ENCODE measurements at places on chromosomes 6 and 20. TPM values are rescaled to one million over a fixed set of nuclear protein-coding genes. Genes with fewer than 3 reads are reported as not detected.

DNA sequence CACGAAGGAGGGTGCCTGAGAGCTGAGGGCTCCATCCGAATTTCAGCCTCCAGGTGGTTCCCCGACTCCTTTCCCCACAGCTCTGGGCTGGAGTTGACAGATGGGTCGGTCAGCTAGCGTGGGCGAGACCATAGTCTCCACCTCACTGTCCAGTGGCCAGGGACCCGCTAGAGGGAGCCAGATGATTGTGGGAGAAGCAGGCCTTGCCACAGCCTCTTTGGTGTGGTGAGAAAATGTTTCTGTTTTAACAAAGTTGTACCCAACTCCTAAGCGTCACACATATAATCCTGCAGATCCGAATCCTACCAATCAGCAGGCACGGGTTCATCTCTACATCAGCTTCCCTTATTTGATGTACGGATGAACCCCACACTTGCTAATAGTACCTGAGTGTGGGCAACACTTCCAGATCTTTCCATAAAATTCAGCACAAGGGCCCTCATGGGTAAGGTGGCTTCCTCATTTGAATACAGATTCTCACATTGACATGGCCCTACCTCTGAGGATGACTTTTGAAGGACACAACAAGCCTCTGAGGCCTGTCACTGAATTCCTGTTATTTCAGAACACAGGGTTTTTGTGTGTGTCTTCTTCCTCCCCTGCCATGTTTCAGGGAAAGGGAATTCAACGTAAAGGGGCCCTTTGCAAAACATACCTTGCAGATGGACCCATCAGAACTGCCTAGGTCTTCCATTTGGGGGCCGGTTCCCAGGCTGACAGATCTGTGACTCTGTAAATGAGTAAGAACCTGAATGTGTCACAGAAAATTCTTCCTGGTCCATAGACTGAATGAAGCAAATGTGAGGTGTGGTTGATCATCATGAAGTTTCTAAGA, 103.2 kb upstream of the DUSP22 start:
- peak; percentile 85 for DNase-seq
- H3K36me3 ChIP-seq, result no peaks in the 10 kb centered on the region
- no peaks in the 10 kb centered on the region for H3K27me3 ChIP-seq
- no peak overlapping the region for H3K27ac ChIP-seq

DNA sequence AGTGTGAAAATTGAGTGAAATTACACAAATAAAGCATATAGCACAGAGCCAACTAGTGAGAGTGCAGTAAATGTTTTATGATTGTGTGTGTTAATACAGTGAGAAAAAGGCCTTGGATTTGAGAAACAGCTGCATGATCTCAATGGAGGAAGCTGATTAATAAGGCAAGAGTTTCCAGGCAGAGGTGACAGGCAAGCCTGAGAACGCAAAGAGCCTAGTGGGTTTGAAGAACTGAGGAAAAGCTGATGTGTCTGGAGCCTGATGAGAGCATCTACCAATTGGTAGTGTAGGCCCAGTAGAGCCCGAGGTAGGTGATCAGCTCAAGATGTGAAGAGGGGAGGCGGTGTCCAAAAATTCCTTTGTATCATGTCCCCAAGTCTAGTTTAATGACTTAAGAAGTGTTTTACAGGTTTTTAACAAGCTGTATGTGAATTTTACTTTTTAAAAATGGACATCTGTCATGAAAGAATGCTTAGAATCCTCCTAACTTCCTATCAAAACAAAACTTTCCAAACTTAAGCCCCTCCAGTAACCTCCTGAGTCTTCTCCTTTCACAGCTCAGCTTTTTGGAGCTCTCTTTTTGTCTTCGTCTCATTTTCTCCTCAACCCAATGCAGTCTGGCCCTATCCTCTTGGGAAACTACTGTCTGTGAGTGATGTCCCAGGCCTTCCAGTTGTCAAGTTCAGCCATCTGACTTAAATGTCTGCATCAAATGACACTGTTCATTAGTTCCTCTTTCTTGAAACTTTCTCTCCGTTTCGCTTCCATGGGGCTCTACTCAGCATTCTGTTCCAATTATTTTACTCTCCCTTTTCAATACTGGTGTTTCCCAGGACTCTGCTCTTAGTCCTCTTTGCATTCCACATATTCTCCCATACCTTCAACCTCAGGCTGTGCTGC, 1.2 kb downstream of the CDC40 start:
- H3K36me3 ChIP-seq, result no peaks in the 10 kb centered on the region
- DNase-seq, result no peak
- H3K4me1 ChIP-seq, result peaks cover 9% of the 10 kb centered on the region
- no peaks in the 10 kb centered on the region for H3K27me3 ChIP-seq

DNA sequence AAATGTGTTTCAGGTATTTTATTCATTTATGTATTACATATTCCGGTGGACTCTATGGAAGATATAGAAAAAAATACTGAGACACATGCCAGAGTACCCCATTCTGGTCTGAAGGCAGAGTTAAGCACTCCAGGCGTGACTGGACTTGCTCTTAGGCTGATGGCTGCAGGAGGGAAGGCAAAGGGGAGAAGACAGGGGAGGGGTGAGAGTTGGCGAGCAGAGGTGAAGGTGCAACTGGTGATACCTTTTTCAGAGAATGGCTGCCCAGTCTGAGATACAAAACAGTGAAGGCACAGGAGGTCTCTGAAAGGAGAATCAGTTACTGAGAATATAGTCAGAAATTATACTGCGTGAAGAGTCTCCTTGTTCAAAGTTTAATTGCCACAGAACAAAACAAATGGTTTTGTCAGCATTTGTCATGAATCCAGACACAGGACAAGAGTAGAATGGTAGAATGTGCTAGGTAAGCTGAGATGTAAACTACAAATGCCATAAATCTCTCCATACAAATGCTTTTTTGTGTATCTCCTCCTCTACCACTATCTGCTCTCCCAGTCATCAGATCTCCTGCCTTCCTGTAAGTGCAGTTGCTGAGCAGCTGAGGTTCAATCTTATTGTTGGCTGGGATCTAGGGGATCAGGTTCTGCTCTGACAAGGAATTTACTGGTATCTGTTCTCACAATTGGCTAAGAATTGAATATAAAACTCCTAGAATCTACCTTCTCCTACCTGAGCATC, 104.2 kb upstream of the DST start:
- no peaks in the 10 kb centered on the region for H3K4me1 ChIP-seq
- H3K27ac ChIP-seq, result no peak overlapping the region
- H3K4me3 ChIP-seq, result no peak overlapping the region
- DNase-seq, result no peak
- no peaks in the 10 kb centered on the region for H3K27me3 ChIP-seq

DNA sequence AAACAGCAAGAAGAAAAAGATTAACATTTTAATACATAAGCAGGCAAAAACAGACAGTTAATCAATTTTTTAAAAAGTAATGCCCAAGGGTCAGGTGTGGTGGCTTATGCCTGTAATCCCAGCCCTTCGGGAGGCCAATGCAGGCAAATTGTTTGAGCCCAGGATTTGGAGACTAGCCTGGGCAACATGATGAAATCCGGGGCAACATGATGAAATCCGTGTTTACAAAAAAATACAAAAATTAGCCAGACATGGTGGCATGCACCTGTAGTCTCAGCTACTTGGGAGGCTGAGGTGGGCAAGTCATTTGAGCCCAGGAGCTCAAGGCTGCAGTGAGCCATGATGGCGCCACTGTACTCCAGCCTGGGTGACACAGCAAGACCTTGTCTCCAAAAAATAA, 94.1 kb upstream of the DST start:
- no peaks in the 10 kb centered on the region for H3K36me3 ChIP-seq
- no peak for DNase-seq
- peaks cover 3% of the 10 kb centered on the region for H3K4me1 ChIP-seq

DNA sequence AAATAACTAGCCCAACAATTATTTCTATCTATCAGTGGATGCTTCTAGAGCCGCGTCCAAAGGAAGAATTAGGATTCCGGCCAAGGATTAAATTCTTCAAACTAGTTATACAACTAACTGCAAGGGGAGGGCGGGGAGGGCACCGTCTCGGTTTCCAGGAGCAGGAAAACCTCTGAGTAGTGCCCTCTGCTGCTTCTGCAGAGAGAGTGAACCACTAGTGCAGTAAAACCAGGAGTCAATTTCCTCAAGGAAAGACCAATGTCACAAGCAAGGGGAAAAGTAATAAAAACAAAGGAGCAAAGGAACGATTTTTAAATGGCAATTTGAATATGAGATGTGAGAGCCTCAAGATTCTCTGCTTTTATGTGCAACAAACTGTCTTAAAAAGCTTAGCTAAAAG, 16.5 kb upstream of the UBE2J1 start:
- H3K27me3 ChIP-seq, result no peaks in the 10 kb centered on the region
- peak; percentile 76 for DNase-seq
- no peak overlapping the region for H3K4me3 ChIP-seq
- H3K27ac ChIP-seq, result no peak overlapping the region
- H3K4me1 ChIP-seq, result peaks cover 1% of the 10 kb centered on the region

DNA sequence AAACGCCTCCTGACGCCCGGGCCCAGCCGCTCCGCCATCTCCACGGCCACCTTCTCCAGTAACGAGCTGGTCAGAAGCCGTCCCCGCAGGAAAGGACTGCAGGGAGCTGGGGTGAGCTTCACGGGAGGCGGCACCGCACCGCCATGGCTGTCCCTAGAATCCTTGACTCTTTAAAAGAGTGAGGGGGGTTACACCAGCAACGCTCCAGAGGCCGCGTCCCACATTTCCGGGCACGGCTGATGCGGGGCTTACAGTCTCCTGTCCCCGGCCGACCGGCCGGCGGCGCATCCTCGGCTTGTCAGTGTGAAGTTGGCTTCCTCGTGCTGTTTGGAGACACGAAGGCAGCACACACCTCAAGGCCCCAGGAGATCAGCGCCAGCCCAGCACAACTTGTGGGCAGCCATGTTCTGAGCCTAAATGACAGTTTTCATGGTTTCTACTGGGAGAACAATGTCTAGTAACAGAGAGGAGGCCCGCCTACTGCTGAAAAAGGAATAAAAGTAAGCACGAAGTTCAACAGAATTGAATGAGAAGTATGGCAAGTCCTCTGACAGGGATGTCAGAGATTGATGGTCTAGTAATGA, 30.4 kb downstream of the SLC2A4RG start:
- no peaks in the 10 kb centered on the region for H3K36me3 ChIP-seq
- H3K4me3 ChIP-seq, result no peak overlapping the region
- H3K27me3 ChIP-seq, result no peaks in the 10 kb centered on the region
- peak; percentile 29 for DNase-seq
- no peak overlapping the region for H3K27ac ChIP-seq

GRCh38 chr6:116218172-116218633, 35.7 kb downstream of the TSPYL4 start:
- H3K27me3 ChIP-seq, result no peaks in the 10 kb centered on the region
- no peak for DNase-seq
- H3K27ac ChIP-seq, result no peak overlapping the region
- no peak overlapping the region for H3K4me3 ChIP-seq
- no peaks in the 10 kb centered on the region for H3K36me3 ChIP-seq

GRCh38 chr20:4074877-4075455, 59.6 kb upstream of the RNF24 start:
- no peaks in the 10 kb centered on the region for H3K4me1 ChIP-seq
- no peak overlapping the region for H3K27ac ChIP-seq
- DNase-seq, result no peak
- H3K27me3 ChIP-seq, result no peaks in the 10 kb centered on the region

DNA sequence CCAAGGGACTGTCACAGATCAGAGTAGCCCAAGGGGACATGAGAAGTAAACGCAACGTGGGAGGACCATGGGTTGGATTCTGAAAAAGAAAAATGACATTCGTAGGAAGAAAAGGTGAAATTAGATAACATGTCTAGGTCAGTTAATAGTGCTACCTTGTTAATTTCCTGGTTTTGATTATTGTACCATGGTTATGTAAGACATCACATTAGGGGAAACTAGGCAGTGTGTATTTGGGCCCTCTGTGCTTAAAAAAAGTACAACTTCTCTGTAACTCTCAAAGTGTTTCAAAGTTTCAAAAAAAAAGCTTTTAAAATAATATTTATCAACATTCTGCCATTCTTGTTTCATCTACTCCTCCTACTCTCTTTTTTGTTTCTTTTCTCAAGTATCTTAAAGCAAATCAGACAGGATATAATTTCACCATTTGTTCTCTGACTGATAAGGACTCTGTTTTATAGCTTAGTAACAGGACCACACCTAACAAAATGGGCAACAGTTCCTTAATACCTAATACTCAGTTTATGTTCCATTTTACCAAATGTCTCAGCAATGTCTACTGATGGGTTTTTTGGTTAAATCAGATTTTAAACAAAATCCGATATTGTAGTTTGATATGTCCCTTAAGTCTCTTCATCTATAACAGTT, 97.1 kb upstream of the PLCB4 start:
- no peaks in the 10 kb centered on the region for H3K27me3 ChIP-seq
- H3K27ac ChIP-seq, result no peak overlapping the region
- H3K4me1 ChIP-seq, result no peaks in the 10 kb centered on the region

GRCh38 chr20:15863735-15864134, 709.5 kb downstream of the KIF16B start:
- H3K36me3 ChIP-seq, result no peaks in the 10 kb centered on the region
- H3K4me1 ChIP-seq, result no peaks in the 10 kb centered on the region
- DNase-seq, result no peak
- no peak overlapping the region for H3K4me3 ChIP-seq
- no peak overlapping the region for H3K27ac ChIP-seq
- no peaks in the 10 kb centered on the region for H3K27me3 ChIP-seq

GRCh38 chr6:136149311-136149710, 100.8 kb downstream of the MTFR2 start:
- no peak for DNase-seq
- peaks cover 1% of the 10 kb centered on the region for H3K4me1 ChIP-seq

- no peak for DNase-seq
- peak overlapping the region; percentile 51 for H3K27ac ChIP-seq
- H3K27me3 ChIP-seq, result no peaks in the 10 kb centered on the region
- no peaks in the 10 kb centered on the region for H3K36me3 ChIP-seq
- peaks cover 28% of the 10 kb centered on the region for H3K4me1 ChIP-seq
These were observed 24.6 kb downstream of the TRAM2 start for GRCh38 chr6:52552278-52552643.

- H3K27ac ChIP-seq, result no peak overlapping the region
- H3K4me1 ChIP-seq, result no peaks in the 10 kb centered on the region
- H3K27me3 ChIP-seq, result no peaks in the 10 kb centered on the region
- no peaks in the 10 kb centered on the region for H3K36me3 ChIP-seq
These were observed 57.9 kb downstream of the GJA10 start for GRCh38 chr6:89952105-89952671.

Gene IRF4
- 0.57 TPM for total RNA-seq

Gene UST
- total RNA-seq, result 16.5 TPM

Gene SPATS1
- total RNA-seq, result not detected

Gene CST8
- total RNA-seq, result not detected

Gene WFDC10A
- not detected for total RNA-seq

Gene BTNL2
- not detected for total RNA-seq

Gene NKX2-4
- total RNA-seq, result not detected

Gene TP53INP2
- total RNA-seq, result 16.0 TPM

Gene LBP
- not detected for total RNA-seq
